Stimulated activated CD8-positive, alpha-beta memory T cell treated with anti-CD3 and anti-CD28 coated beads, Interleukin-15, amount 100 ng/mL, for 1 hour (primary cell): ENCODE measurements at places on chromosomes 1 and 21.

GRCh38 chr1:175493321-175494010, 249.9 kb downstream of the TNR start:
- DNase-seq: no peak

DNA sequence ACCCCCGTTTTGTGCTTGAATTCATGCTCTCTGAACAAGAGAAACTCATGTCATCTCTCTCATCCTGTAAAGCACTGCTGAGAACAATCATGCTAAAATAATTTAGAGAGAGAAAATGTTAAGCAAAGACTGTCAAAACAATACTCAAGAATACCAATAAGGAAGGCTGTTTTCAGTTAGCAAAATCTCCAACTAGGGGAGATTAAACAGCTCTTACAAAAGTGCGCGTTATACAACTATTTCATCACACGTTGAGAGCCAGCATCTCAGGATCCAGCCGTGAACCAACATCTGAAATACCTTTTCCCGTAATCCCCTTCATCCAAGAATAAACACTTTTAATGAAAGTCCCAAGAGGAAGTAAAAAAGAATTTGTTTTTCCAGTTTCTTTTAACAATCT, 44.1 kb upstream of the KCNJ15 start:
- DNase-seq: no peak

GRCh38 chr1:168121401-168122011, 15.2 kb downstream of the GPR161 start:
- DNase-seq: no peak

DNA sequence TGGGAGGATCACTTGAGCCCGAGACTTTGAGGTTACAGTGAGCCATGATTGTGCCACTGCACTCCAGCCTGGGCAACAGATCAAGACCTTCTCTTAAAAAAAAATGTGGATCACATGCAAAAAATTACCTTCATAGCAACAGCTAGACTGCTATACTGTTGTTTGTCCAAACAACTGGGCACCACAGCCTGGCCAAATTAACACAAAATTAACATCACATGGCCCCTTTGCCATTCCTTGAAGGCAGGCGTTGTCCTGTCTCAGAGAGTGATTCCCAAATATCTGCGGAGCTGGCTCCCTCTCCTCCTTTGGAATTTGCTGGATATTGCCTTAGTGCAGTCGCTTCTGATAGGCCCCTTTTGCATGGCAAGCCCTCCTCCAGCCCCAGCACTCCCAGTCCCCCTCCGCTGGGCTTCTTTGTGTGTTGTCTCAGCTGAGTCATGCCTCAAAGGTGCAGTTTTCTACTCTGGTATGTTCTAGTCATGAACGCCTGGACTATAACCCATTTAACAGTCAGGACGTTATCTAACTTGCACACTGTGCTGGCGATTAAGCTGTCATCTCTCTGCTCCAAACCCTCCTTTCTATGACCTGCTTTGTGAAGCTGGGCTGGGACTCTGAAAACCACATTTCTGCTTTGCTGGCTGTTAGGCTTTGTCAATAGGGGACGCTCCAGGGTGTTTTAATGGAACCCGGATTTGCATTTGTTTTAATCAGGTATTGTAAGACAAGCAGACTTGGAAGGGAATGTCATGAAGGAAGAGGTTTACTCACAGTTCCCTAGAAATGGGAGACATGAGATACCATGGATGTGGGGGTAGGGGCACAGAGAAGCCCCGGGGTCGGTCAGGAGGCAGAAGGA, 20.1 kb upstream of the HPCAL4 start:
- DNase-seq: no peak

GRCh38 chr1:147618077-147618569, 52.2 kb downstream of the ACP6 start:
- DNase-seq: no peak

DNA sequence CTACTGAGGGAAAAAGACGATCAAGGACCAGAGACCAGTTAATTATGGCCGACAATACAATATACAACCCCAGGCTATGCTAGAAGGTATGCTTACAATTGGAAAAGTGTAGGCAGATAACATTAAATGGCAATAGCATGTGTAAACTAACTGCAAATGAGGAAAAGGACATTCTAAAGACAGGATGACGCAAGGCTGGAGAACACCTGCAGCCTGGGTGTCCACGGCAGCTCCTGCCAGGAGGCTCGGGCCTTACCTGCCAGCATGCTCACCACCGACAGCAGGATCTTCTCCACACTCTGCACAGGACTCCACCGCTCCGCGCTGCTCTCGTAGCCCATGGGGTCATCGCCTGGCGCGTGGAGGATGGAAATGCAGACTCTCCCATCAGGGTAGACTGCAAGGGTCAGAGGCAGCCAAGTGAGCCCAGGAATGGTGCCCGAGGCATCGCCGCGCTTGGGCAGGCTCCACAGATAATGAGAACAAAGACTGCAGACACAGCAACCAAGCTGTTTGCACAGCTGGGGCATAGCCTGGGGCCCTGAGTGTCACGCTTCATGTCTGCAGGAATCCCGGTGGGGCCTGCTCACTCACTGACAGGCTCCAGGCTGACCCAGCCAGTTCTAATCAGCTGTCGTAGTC, 28.2 kb downstream of the UBE2G2 start:
- DNase-seq: no peak

DNA sequence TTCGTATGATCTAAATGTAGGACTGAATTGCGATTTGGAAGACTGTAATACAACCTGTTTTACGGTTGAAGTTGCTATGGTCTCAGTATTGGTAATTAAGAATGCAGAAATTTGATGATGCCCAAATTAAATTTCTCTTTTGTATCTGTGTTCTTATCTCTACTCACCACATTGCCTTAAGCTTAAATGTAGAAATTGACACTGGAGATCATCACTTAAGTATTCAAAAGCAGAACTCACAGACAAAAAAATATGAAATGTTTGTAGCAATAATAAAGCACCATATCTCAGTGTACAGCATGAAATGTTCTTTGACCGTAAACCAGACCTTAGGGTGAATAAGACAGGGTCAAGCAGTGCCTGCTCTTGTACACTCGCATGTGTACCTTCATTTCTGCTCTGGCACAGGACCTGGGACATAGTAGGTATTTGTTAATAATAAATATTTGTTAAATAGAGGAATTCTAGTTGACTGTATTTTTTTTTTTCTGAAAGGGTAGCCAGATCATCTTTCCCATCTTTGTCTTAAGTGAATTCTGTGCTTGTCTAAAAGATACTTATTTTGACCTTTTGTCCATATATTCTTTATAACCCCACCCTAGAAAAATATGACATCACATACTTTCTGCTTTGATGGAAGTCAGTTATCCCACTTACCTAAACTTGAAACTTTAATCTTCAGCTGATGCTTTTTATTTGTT, 1.5 kb downstream of the CDC7 start:
- DNase-seq: no peak

GRCh38 chr1:212852105-212852688, 4.7 kb upstream of the SPATA45 start:
- DNase-seq: no peak

DNA sequence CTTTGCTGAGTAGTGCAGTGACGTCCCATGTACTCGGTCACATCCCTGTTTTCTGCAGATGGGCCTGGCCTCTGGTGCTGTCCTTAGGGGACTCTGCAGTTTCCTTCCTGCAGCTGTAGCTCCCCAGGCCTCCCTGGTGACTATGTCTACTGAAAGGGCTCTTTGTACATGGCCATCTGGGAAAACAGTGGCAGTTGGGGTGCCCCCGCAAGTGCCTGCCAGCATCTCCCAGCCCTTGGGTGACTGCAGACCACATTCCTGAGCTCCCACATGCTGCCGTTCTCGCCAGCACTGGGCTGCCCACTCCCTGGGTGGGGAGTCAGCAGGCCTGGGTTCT, 37.5 kb upstream of the KCNA10 start:
- DNase-seq: no peak

DNA sequence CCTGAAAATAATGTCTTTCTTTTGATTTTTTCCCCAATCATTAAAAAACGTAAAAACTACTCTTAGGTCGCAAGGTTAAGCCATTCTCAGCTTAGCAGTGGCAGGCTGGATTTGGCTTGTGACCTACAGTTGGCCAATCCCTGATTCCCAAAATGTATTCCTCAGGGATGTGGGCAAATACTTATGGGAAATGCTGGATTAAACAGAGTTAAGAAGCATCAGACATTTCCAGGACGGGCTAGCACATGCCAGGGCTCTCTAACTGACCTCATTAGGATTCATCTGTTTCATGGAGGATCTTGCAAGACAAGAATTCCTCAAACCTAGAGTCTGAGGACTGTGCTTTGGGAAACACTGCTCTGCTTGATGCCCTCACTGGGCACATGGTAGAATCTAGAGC, 982 bp upstream of the IL24 start:
- no peak for DNase-seq

- no peak for DNase-seq
Measured at GRCh38 chr1:99170516-99170915, 93.8 kb upstream of the PLPPR4 start.

- DNase-seq: no peak
Measured at GRCh38 chr1:33222381-33222780, 33.9 kb upstream of the ZNF362 start.
